SJSA1 (cell line): ENCODE measurements at places on chromosomes 7 and 10.

DNA sequence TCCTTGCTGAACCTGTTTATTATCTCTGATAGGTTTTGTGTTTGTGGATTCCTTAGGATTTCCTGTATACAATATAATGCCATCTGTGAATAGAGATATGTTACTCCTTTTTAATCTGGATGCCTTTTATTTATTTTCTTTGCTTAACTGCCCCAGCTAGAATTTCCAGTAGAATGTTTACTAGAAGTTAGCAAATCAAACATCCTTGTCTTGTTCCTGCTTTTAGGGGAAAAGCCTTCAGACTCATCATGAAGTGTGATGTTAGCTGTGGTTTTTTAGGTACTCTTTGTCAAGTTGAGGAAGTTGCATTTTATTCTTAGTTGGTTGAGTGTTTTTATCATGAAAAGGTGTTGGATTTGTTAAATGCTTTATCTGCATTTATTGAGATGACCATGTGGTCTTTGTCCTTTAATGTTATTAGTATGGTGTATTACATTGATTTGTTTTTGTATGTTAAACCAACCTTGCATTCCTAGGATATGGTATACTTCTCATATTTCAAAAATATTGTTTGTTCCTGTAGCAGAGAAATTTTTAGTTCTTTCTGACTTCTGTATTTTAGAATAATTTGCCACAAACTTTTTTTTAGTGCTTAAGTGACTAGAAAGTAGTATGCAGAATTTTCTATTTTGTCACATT lies 24.3 kb downstream of the PPP2R2D start:
- DNase-seq: peak; percentile 29

- no peak for DNase-seq
Observed at GRCh38 chr10:104735036-104735756, 94.1 kb downstream of the SORCS3 start.

DNA sequence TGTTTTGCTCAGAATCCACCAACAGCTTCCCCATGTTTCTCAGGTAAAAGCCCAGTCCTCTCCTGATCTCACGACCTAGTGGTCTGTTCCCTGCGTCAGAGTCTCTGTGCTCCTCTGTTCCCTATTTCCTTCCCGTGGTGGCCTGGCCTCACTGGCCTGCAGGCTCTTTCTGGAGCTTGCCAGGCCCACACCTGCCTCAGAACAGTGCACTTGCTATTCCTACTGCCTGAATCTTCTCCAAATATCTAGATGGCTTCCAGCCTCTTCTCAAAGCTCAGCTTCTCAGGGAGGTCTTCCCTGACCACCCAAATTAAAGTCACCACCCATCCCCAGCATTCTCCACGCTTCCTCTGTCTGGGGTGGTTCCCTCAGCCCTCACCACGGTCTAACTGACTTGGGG lies 165.3 kb downstream of the USP6NL start:
- no peak for DNase-seq

- DNase-seq: no peak
Observed at GRCh38 chr7:69739931-69740431, 141.7 kb downstream of the AUTS2 start.

DNA sequence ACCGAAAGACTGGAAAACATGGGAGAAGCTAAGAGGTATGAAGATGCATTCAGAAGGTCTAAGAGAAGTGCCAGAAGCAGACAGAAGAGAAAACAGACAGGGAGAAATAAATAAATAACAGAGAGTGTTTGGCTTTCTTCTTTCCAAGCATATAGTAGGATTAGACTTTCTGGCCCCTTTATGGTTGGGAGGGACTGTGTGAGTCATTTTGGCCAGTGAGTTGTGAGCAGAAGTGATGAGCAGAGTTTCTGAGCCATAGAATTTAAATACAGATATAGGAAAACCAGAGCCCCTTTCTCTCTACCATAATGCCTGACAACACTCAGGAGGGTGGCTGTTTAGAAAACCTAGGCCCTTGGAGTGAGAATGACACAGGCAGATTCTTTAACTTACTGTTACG lies 171.0 kb downstream of the PPP1R17 start:
- DNase-seq: no peak

DNA sequence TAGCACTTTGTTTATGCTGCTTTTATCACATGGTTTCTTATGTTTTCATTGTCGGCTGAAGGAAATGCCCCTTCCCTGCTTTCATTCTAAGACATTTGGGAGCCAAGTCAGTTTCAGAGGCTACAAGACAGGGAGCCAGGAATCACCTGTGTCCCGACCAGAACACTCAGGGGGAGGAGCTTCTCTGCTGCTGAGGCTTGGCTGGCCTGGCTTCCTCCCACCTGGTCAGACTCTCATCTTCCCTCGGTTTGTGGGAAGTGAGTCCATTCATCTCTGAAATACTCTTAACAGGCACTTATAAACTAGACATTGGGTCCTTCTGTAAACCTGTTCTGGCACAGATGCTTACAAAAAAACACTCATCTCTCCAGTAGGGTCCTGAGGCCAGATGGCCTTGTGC lies 19.6 kb upstream of the GOLGA7B start:
- DNase-seq: no peak

- DNase-seq: no peak
Observed at GRCh38 chr7:12173671-12174070, 37.4 kb upstream of the TMEM106B start.

DNA sequence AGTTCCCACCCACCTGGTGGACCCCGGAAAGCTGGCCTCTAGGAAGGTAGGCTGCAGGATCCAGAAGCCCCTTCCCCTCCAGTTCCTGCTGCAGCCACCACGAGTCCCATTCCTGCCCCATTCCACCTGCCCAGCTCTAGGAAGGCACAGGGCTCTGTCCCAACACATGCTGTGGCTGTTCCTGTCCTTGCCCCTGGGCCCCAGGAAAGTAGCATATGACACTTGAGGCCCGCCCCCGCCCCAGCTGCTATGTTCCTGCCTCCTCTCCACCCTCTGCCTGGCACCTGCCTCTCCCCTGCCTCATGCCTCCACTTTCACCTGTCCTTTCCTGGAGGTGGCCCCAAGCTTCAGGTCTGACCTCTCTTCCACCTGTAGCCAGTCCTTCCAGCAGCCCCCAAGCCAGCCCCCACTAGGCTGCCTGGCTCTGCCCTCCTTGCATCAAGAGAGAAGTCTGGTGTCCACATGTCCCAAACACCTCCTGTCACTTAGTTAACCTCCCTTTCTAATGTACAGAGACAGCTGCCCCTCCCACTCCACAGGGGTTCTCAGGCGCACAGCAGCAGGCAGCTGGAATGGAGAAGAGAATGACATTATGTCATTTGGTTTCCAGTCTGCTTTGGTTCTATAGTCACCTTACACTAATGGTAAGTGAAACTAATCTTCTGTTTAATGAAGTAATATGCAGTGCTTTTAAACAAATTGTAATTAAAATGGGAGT lies 22.7 kb downstream of the YKT6 start:
- no peak for DNase-seq
